ENCODE measurements at places on chromosomes 1 and 21.

DNA sequence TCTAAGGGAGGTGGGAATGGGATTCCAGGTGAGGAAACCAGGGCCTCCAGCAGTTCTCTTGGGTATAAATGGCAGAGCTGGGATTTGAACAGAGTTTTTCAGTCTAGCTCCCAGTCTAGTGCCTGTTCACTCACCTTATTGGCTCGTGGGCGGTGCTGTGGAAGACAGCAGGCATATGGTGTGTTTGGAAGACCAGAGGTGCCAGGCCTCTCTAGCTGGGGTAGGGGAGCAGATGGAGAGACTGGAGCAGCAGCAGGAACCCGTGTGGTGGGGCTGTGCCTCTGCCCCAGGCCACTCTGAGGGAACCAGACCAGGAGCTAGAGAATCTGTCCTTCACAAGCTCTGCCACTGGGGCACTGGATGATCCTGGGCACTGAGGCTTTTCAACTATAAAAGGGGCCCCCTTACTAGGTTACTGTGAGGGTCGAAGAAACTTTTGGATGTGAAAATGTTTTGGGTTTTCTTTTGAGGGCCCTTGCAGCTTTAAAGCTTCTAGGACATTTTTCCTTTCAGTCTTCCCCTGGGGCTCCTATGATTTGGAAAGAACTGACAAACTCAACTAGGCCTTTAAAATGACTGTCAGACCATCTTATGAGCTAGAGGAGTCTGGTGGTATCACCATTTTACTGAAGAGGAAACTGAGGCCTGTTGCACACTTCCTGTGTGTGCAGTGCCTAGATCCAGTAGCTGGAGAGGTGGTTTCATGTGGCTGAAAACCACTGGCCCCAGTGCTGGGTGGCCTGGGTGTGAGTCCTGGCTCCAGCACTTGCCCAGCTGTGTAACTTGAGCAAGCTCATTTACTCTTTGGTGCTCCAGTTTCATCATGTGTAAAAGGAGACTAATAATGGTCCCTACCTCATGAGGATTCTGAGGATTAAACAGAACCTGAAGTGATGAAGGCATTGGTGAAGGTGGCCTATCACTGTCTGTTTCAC, 6.1 kb downstream of the DMRTB1 start:
- DNase-seq = no peak

GRCh38 chr21:37595944-37596343, 229.4 kb downstream of the DYRK1A start:
- DNase-seq = no peak

- no peak for DNase-seq
Measured at GRCh38 chr1:110626889-110627288, 20.7 kb upstream of the KCNA2 start.

- no peak for DNase-seq
Measured at GRCh38 chr1:46960250-46960649, 19.0 kb upstream of the CYP4A11 start.

DNA sequence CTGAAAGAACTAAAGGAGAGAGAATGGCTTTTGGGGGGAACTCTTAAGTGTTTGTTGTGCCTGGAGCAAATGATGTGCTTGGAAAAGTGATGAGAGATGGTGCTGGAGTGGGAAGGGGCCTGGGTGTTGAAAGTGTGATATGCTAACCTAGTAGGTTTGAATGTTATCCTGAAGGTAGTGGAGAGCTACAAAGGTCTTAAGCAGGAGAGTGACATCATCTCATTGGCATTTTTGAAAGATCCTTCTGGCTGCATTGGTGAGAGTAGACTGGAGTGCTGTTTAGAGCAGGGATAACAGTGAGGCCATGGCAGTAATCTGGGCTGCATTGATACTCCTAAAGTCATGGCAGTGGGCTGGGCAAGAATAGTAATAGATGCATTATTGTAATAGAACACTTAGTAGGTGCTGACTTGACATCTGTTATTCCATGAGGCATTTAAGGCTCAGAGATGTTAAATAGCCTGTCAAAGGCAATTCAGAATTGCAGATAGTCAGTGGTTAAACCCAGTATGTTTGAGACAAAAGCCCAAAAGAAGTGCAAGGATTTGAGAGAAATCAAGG, 44.5 kb downstream of the MDM4 start:
- DNase-seq = peak; percentile 56

DNA sequence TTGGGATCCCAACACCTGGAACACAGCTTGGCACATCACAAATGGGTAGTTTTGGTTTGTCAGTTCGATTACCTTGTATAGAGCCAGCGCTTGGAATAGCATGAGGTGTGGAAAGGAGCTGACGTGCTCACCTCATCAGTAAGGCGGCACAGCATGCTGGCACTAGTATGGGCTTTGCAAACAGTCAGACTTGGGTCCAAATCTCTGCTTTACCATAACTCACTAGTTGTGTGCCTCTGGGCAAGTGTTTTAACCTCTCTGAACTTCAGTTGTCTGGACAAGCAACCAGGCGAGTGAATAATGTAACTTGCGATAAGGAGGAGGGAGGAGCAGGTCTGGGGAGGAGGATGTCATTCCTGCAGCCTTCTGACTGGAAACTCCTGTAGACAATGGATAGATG, 26.3 kb upstream of the NEK2 start:
- no peak for DNase-seq

GRCh38 chr1:166053395-166053794, 113.4 kb downstream of the FAM78B start:
- no peak for DNase-seq

GRCh38 chr1:33030575-33030974, 6.1 kb downstream of the AK2 start:
- no peak for DNase-seq

DNA sequence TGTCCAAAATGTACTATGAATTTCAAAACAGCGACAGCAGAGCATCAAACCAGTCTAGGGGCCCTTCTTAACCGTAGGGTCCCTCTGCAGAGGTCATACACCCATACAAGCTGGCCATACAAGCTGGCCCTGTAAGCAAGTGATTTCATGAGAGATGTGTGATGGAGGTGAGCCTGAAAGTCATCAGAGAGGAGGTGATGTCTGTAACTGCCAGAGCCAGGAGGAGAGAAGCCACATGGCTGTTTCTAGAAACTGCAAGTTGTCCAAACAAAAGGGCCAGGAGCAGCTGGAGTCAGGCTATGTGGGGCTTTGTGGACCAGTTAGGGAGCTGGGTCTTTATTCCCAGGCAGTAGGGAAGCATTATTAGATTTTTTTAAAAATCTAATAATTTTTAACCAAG, 14.8 kb upstream of the SERINC2 start:
- no peak for DNase-seq

DNA sequence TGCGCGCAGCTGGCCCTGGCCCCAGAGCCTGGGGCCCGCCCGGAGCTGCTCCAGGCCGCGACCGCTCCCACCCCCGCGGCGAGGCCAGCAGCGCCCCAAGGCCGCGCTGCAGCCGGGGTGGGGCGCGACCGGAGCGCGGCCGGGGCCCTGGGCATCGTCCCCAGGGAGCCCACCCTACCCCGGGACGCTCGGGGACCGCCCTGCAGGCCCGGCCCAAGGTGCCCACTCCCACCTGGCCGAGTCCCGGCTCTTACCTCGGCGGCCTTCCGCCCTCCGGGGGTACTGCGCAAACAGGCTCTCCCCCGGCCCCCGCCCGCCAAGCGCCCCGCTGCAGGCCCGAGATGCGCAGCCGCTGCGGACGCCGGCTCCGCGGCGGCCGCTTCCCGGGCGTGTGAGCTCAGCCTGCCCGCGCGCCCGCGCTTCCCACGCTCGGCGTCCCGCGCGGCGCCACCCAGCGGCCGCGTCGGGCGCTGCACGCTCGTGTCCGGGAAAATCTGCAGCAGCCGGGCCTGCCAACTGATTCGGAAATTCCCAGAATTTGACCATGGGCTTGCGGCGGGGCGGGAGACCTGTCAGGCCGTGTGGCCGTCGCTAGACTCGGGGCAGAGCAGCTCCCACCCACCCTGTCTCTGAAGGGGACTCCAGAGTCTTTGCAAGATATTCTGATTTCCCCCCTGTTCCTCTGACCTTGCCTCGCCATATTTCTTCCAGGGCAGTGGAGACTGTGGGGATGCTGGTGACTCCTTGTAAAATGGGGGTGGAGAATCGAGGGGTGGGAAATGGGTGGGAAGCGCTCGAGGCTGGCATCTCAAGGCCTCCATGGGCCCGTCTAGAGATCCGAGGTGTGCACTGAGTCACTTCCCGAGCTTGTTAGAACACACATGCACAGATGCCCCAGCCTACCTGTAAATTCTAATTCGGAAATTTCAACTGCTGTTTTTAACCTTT, 41.9 kb downstream of the CD34 start:
- DNase-seq = peak; percentile 61

- no peak for DNase-seq
Measured at GRCh38 chr1:184596950-184597645, 157.6 kb downstream of the EDEM3 start.

All from SJCRH30 (cell line).